ENCODE measurements at places on chromosomes 11 and 22.
A peak's percentile ranks its signal among the peaks of the same experiment; 100 is the strongest.

DNA sequence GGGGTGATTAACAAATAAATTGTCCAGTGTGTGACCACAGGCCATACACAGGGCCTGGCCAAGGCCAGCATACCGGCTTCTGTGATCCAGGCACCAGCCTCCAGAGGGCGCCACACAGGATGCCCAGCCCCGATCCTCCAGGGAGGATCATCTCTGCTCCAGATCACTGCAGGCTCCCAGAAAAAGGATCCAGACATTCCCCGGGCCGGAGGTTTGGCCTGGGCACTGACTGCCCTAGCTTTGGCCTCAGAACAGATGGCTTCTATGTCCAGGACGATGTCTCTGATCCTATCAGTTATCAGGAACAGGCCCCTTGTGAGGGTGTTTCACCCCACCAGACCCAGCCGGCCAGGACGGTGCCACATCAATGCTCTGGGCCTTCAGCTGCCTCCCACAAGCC lies 74.5 kb upstream of the LMO1 start:
- DNase-seq = peak; percentile 64

DNA sequence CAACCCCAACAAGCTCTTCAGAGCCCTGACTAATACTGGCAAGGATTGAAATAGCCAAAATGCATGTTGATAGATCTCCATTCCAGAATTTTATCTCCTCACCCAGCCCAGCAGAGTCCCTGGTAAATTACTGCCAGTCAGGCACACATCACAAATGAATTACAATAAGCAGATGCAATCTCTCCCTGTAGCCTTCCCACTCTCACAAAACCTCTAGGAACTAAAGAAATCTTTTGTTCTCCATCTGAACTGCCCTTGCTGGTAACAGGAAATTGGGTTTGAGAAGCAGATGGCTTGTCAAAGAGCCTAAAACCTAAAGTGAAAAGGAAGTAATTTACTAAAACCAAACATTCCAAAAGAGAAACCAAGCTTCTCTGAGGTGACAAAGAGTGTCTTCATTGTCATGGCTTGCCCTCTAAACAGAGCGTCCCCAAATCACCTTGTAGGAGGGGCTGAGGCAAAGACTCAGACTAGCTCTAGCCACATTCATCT lies 59.5 kb downstream of the FAM168A start:
- no peak for DNase-seq

DNA sequence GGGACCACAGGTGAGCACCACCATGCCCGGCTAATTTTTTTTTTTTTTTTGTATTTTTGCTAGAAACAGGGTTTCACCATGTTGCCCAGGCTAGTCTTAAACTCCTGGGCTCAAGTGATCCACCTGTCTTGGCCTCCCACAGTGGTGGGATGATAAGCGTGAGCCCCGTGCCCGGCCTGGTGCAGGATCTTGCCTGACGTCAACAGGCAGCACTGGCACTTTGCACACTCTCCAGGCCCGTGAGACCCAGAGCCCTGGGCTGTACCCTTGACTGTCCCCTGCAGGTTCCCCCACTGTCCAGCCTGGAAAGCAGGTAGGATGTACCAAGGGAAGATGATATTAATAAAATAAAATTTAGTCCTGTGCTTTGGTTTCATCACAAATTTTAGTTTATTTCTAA lies 29.1 kb upstream of the PANX2 start:
- DNase-seq = no peak

GRCh38 chr11:46105926-46106325 lies 15.3 kb downstream of the PHF21A start:
- DNase-seq = no peak

DNA sequence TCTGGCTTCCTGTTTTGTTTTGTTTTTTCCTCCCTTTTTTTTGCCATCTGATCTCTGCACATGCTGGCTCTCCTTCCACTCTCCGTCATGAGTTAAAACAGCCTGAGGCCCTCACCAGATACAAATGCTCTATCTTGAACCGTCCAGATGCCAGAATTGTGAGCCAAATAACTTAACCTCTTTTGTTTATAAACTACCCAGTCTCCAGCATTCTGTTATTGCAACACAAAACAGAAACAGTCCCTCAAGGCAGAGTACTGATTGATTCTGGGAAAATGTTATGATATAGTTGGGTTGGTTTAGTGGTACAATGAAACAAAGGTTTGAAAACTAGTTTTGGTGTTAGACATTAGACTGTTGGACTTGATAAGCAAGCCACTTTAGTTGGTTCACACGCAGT lies 1390.0 kb upstream of the RAG2 start:
- DNase-seq = no peak

All from urothelium cell line (cell line).